Bronchial epithelial cell (primary cell): ENCODE measurements at places on chromosomes 5 and 9.

- DNase-seq: no peak
Measured at GRCh38 chr9:8705861-8706260, 906.3 kb upstream of the DMAC1 start.

GRCh38 chr5:127296321-127296720 is 5.7 kb downstream of the MEGF10 start:
- DNase-seq: peak; percentile 86

DNA sequence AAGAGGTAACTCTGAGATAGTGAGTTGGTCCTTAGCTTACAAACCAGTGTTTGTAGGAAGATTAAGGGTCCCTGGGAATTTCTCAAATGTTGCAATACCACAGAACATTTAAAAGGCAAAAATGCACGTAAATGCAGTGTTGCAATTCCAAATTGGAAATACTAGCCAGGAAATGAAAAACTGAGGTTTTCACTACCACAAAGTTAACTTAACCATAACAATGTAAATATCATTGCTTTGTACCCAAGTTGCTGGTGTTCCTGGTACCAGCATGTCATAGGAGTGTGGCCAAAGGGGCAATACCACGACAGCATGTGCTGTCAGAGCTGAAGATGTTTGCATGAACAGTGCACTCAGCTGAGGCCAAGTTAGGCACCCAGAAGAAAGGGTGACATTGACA is 382.9 kb downstream of the GLIS3 start:
- DNase-seq: peak; percentile 24

GRCh38 chr9:129834489-129835127 is 467 bp downstream of the C9orf78 start:
- peak; percentile 17 for DNase-seq

DNA sequence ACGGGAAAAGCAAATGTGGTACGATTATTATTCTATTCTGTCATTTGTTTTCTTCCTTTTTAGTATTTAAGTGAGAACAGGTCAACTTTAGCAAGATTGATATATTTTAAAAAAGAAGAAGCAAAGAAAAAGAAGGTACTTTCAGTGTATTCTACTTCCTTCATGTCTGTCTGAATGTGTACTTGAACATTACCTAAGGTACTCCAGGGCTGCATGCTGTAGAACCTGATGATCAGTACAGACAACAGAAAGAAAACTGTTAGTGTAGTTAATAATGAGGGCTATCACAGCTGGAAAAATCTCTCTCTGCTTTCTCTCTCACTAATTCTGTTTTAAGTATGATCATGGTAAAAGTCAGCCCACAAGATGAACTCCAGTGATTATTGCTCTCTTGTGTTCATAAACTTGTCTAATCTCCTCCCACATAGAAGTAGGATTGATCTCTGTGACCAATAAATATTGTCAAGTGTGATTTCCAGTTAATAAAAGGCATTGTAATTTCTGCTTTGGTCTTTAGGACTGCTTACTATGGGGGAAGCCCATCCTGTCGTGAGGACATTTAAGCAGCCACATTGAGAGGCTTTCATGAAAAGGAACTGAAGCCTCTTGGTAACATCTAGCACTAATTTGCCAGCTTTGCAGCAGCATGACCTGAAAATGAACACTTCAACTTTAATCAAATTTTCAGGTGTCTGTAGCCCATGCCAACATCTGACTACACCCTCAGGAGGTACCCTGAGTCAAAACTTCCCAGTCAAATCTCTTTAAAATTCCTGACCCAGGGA is 864.0 kb upstream of the ACO1 start:
- no peak for DNase-seq

- no peak for DNase-seq
Measured at GRCh38 chr9:35714579-35715252, 17.3 kb downstream of the TLN1 start.

GRCh38 chr5:96332535-96333366 is 100.3 kb downstream of the PCSK1 start:
- DNase-seq: no peak

- no peak for DNase-seq
Measured at GRCh38 chr9:70760228-70760627, 345.8 kb upstream of the KLF9 start.

GRCh38 chr9:76629205-76629990 is 134.8 kb upstream of the PCA3 start:
- no peak for DNase-seq

- DNase-seq: peak; percentile 50
Measured at GRCh38 chr9:103789686-103790085, 304.4 kb upstream of the SMC2 start.

GRCh38 chr9:124511891-124512805 is 4.9 kb upstream of the NR5A1 start:
- DNase-seq: no peak

DNA sequence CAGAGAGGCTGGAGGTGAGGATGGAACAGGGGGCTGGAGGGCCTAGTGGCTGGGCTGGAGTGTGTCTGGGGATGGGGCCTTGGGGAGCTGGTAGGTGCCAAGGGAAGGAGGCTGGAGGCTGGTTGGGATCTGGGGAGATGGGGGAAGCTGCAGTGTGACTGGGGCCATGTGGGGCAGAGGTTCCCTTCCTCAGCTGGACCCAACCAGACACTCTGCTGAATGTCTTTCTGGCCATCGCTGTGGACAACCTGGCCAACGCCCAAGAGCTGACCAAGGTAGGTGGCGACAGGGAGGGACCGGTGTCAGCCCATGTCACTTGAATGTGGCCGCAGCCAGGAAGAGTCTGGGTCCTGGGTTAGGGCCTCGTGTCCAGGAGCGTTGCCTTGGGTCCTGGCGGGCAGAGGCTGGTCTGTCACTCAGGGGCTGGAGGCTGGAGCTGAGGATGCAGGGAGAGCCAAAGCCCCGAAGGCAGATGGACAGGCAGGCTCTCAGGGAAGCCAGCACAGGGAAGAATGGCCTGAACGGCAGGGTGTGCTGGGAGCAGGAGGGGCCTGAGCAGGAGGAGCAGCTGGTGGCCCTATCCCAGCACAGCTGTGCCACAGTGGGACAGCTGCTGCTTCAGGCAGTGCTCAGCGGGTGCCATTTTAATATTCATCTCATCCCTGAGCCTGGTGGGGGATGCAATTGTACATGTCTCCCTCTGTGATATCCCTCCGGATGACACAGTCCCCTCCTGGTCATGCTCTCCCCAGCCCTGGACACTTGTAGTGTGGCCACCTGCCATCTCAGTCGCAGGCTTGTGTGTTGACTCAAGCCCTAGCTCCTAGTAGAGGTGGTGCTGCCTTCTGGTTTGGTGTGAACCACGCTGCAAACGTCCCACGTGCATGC is 132.5 kb downstream of the CACNA1B start:
- DNase-seq: no peak

DNA sequence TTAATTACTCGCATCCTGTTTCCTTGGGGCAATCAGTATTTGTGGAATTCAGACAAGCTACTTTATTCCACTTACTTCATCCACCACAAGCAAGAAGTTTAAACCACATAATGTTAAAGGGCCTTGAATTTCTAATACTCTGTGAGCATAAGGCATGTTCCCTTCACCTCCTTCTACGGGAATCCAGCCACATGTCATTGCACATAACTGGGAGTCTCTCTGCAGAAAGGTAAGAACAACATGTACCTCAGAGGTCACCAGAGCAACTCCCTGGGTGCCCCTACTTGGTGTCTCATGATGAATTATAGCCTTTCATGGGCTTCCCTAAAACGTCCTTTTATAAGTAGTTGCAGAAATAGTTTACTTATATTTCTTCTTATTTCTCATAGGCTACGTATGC is 553.2 kb downstream of the DTWD2 start:
- no peak for DNase-seq

- no peak for DNase-seq
Measured at GRCh38 chr5:103724271-103724670, 161.7 kb upstream of the NUDT12 start.

DNA sequence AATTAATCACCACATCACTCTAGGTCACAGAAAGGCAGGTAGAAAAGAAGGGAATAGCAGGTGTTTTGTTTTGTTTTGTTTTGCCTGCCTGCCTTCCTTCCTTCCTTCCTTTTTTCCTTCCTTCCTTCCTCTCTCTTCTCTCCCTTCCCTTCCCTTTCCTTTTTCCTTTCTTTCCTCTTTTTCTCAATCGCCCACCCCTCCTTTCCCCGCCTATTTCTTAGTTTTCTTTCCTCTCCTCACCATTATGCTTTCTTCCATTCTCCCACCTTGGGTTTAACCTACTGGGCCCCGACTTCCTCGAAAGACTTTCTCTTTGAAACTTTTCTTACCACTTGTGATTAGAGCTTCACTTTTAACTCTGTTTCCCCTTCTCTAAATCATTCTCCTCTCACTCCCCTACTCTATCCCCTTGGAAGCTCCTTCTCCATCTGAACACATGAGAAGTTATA is 231.3 kb upstream of the CD180 start:
- DNase-seq: no peak

DNA sequence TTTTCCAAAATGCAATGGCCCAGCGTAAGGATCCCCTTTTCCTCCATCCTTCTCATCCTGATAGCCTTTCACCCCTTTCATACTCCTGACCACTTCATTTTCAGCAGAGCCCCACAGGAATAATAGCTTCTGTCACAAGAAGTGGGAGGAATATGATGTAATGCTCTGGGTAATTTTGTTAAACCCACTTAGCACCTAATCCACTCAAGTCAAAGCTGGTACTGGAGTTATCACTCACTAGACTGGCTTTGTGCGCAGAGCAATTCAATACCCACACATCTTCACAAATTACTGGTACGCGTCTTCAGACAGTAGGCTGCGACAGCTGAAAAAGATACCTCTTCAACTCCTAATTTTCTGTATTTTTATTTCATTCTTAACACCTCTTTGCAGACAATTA is 2232.8 kb upstream of the WWC1 start:
- DNase-seq: no peak

GRCh38 chr5:128019391-128019790 is 64.2 kb upstream of the SLC12A2 start:
- no peak for DNase-seq

DNA sequence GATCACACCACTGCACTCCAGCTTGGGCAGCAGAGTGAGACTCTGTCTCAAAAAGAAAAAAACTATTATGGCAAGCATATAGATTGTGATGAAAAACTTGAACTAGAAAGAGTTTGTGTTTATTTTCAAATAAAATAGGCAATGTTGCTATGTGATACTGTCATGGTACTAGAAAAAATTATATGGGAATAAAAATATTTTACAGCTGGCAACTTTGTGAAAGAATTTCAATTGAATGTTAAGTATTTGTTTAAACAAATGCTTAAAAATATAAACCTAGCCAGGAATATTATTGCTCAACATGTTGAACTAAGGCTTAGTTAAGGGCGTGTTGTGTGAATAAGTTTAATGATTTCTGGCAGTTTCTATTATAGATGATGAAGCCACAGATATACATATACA is 31.7 kb downstream of the HSDL2 start:
- peak; percentile 57 for DNase-seq

- DNase-seq: peak; percentile 71
Measured at GRCh38 chr9:82961504-82962125, 101.3 kb downstream of the RASEF start.

DNA sequence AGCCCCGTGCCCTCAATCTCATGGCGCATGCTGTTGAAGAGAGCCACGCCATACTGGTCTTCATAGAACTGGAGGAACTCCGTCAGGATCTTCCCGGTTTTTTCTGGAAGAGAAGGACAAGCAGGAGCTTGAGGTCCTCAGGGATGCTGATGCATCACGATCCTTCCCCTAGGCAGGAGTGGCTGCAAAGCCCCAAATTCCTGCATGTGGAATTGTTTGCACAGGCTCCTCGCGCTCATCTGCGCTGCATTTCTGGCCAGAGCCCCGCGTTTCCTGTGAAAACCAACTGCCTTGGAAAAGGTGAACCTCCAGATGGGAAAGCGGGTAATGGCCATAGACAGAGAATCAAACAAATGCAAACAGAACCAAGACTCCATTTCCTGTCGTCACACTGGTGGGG is 80.4 kb downstream of the LRSAM1 start:
- DNase-seq: no peak

DNA sequence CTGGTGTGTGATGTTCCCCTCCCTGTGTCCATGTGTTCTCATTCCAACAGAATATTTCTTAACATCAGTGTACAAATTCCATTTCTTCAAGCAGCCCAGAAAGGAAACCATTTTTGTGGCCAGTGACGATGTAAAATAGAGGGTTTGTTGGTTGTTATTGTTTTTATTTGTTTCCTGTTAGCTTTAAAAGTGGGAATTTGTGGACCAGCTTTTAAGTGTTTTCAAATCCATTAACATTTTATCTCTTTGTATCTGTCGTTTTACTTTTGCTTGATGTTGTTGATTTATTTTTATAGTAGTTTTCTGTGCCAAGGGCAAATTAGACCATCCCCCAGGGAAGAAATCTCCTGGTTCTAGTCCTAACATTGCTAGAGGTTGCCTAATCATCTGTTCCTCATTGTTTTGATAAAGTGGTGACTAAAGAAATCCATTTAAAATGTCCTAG is 100.0 kb downstream of the GDNF start:
- DNase-seq: no peak

DNA sequence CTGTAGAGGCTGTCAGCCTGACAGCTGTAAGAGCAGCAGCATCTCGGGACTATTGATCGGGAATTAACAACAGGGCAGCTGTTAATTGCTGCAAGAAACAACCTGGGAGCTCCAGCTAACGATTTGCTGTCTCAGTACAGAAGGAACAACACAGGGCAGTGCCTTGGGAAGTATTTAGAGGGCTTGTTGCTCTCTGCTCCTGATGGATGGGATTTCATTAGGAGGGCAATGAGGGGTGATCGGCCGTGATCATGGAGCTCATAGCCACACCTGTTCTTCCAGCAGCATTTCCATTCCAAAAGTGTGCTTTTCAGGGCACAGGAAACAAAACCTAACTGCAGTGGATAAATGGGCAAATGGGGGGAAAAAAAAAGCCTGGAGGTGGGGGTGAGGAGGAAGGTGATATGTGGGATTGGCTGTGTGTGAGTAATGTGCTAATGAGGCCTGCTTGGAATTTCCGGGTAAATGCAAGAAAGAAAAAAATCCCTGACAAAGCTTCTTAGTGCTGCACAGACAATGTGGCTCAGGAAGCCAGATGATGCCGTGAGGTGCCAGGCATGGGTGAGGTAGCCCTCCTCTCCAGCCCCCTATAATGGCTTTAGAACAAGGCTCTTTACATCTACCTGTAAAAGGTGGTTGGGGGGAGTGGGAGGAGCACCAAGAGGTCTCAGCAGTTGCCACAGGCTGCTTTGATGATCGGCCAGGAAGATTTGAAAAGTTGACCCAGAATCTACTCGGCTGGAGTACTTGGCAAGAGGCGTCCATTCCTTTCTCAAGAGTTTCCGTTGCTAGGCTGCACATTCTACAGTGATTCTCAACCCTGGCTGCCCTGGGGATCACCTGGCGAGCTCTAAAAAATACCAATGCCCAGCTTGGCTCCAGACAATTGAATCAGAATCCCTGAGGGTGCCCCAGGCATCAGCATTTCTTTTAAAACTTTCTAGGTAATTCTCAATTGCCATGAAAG is 139.5 kb upstream of the KLF9 start:
- peak; percentile 87 for DNase-seq

- DNase-seq: peak; percentile 51
Measured at GRCh38 chr5:88279584-88279983, 10.9 kb upstream of the TMEM161B start.

- DNase-seq: no peak
Measured at GRCh38 chr9:113543296-113543981, 79.9 kb downstream of the RGS3 start.
